ENCODE measurements at places on chromosomes 6 and 20.
A peak's percentile ranks its signal among the peaks of the same experiment; 100 is the strongest.

GRCh38 chr20:7151676-7152470 lies 384.4 kb downstream of the BMP2 start:
- no peak for DNase-seq

GRCh38 chr6:9335431-9335830 lies 900.1 kb upstream of the SLC35B3 start:
- DNase-seq, result no peak

- peak; percentile 17 for DNase-seq
Observed at GRCh38 chr6:63245909-63246308, 34.6 kb downstream of the FKBP1C start.

- DNase-seq, result peak; percentile 41
Observed at GRCh38 chr6:6927521-6928361, 180.0 kb upstream of the RREB1 start.

DNA sequence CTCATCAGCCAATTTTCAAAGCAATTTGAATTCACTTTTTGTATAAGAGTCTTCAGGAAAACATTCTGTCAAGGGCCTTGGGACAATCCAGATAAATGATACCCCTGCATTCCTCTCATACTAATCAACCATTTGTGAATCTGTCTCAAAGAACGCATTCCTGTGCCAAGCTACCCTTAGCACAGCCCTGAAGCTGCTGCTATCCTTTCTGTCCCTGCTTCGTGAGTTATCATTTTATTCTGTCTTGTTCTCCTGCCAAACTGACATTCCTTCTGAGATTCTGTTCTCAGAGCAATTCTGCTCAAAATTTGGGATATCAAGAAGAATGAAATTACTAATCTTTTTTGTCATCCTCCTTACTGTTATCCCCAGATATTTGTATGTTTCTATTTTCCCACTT lies 213.9 kb upstream of the STXBP5 start:
- DNase-seq, result no peak

- DNase-seq, result no peak
Observed at GRCh38 chr20:47789081-47789763, 3.9 kb upstream of the SULF2 start.

GRCh38 chr6:151630387-151630786 lies 136.6 kb downstream of the CCDC170 start:
- no peak for DNase-seq

DNA sequence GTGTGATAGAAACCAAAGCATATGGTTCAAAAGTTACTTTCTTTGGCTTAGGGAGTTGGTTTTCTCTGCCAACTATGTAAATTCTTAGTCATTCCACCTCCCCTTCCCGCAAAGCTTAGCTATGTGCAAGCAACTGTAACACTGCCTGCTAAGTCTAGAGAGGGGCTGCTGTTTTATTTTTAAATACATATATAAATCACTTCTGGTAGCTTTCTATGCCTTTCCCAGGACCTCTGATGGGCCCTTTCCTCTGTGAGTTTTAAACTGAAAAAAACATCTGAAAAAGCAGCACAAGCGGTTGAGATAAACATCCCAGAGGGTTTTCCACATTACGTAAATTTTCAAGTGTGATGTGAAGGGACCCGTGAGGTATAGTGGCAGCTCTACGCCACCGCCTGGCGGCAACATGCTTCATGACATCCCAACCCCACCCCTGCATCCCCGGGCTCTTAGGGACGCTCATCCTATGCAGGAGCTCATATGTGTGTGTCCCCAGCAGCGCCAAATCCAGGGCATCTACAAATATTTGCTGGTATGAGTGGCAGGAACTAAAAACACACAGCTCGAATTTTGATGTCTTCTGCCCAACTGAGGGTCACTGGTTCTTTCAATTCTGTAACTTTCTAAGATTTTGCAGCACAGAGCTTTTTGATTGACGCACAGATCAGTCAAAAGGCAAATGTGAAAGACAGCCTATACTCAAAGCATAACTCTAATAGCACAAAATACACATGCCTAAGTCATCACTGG lies 12.7 kb downstream of the SAYSD1 start:
- peak; percentile 33 for DNase-seq

DNA sequence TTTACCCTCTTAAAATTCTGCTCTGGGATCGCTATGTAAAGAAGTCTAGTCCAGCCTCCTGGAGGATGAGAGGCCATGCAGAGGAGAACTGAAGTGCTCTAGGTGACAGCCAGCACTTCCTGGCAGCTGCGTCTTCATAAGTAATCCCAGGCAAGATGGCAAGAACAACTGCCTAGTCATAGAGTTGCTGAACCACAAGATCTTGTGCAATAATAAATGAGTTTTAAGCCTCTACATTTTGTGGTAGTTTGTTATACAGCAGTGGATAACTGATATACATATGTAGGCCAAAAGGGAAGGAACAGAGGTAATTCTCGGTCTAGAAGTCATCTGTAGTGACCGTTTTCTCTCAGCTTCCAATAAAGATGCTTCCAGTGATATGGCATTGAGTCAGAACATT lies 103.8 kb upstream of the FLRT3 start:
- no peak for DNase-seq

GRCh38 chr6:9007027-9007426 lies 571.7 kb upstream of the SLC35B3 start:
- DNase-seq, result no peak

DNA sequence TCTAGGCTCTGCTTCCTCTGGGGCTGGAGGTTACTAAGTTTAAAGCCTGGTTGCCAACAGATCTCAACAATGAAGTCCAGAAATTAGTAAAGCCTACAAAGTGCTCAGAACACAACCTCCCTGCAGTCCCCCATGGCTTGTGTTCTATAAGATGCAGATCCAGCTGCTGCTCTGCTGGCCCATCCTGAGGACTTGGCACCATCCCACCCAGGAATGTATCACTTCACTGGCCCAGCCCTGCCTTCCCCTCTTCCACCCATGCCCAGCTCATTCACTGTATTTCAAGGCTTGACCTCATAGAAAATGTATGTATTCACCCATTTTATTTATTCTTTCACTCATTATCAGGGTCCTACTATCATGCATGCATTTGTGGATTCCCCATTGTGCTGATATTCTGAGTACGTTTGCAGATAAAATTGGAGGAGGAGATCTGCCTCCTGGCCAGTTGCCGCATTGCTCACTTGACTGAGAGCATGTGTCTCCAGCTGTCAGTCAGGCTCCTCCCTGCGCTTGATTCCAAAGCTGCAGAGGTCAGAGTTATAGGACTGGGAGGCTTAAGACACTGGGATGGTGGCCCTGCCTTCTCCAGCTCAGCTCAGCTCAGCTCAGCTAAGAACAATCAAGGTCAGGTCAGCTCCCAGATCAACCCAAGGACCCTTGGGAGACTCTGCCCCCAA lies 104.8 kb downstream of the MAFB start:
- no peak for DNase-seq

DNA sequence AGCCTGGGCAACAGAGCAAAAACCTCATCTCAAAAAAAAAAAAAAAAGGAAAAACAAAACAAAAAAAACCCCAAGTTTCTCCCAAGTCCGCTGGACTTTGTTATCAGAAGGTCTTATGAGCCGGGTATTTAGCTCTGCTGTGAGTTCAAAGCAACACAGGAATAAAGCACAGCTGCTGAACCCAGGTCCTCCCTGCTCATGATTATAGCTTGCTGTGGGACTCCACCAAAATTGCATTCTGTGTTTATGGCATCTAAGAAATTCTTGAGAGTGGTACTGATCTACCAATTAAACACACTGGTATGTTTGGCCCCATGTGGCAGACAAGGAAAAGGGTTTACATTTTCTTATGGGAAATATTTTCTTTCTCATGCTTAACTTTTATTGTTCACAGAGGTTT lies 93.6 kb upstream of the NEDD9 start:
- no peak for DNase-seq

GRCh38 chr20:43949741-43950618 lies 35.3 kb downstream of the TOX2 start:
- no peak for DNase-seq

DNA sequence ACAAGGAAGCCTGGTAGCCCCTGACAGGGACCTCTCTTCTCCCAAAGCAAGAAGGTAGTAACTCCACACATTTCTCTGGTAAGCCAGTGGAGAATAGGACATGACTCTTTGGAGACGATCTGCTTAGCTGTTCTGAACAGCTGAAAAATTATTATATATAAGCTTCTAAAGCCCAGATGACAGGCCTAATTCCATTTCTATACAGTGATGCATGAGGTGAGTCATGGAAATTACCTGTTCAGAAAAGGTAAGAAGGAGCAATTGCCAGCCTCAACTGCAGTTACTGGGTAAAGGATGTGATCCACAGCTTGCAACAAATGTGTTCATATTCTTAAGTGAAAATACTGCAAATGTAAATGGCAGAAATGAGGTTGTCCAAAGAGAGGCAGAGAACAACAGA lies 54.0 kb downstream of the PREP start:
- no peak for DNase-seq

GRCh38 chr6:453152-453551 lies 61.6 kb downstream of the IRF4 start:
- DNase-seq, result no peak

GRCh38 chr20:50633361-50633760 lies 58.0 kb downstream of the RIPOR3 start:
- no peak for DNase-seq

- no peak for DNase-seq
Observed at GRCh38 chr6:41746107-41746506, 1.1 kb downstream of the PGC start.

- no peak for DNase-seq
Observed at GRCh38 chr6:41602422-41602743, 35.9 kb upstream of the MDFI start.

- no peak for DNase-seq
Observed at GRCh38 chr6:69973138-69973537, 106.8 kb downstream of the COL19A1 start.

GRCh38 chr6:131910219-131910589 lies 41.0 kb downstream of the CCN2 start:
- DNase-seq, result no peak

DNA sequence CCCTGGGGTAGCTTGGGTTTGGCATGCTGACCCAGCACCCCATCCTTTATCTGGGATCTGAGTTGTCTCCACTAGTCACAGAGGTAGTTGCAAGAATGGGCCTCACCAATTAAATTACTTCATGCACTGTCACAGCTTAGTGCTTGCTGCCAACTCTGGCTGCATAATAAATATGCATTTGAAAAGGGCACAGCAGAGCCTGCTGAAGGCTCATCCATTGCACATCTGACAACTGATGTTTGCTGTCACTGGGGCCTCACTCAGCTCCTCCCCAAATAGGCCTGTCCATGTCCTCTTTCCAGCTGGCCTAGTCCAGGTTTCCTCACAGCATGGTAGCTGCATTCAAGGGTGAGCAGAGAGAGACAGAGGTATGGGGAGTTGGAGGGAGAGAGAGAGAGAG lies 13.3 kb upstream of the NXT1 start:
- no peak for DNase-seq

GRCh38 chr6:124073021-124073420 lies 269.4 kb downstream of the NKAIN2 start:
- no peak for DNase-seq

- no peak for DNase-seq
Observed at GRCh38 chr6:140380427-140381218, 1006.2 kb upstream of the CITED2 start.

GRCh38 chr6:135449246-135449645 lies 48.3 kb downstream of the AHI1 start:
- no peak for DNase-seq

Measured in Caco-2 (cell line).